ENCODE measurements at places on chromosomes 5 and 9. TPM values are rescaled to one million over a fixed set of nuclear protein-coding genes. Genes with fewer than 3 reads are reported as not detected.

GRCh38 chr5:763397-763796, 21.1 kb downstream of the ZDHHC11B start:
- DNase-seq = no peak

DNA sequence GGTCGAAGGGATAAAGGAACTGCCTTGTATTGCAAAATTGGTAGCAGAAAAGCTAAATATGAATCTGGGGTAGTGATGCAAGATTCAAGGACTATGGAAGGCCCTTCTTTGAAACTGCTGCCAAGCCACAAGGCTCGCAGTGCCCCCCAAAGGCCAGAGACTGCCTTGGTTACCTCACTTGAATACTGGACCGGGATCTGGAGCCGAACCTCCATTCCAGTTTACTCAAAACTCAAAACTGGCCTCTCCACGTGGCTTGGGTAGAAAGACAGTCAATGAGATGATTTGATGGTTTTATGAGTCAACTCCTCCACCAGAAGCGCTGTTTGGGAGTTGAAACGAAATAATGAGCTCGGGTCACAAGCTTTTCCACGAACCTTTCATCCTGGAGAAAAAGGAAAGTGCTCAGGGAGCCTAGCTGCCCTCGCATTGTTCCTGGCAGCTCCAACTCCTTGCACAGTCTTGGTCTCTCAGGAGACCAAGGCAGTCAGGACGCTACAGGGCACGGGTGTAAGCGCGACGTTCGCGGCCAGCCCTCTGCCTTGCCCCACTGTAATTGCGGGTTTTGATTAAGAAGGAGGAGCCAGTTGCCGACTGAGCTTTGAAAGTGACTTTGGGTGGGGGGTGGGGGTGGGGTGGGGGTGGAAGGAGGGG, 2.8 kb downstream of the ST8SIA4 start:
- DNase-seq = peak; percentile 84

DNA sequence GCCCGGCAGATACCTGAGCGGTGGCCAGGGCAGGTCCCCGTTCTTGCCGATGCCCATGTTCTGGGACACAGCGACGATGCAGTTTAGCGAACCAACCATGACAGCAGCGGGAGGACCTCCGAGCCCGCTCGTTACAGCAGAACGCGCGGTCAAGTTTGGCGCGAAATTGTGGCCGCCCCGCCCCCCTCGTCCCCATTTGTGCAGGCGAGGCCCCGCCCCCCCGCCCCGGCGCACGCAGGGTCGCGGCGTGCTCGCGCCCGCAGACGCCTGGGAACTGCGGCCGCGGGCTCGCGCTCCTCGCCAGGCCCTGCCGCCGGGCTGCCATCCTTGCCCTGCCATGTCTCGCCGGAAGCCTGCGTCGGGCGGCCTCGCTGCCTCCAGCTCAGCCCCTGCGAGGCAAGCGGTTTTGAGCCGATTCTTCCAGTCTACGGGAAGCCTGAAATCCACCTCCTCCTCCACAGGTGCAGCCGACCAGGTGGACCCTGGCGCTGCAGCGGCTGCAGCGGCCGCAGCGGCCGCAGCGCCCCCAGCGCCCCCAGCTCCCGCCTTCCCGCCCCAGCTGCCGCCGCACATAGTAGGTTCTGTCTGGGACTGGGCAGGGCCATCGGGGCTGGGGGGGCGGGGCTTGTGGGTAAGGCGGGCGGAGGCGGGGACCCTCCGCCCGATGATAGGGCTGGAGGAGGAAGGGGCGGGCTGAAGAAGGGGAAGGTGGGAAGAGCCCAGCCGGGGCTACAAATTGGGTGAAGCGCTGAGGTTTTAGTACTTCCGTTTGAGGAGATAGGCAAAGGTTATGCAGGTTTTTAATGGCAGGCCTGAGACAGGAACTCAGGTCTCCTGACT, at the start of the genes DHFR and MSH3:
DHFR (minus strand) TSS at position 593 of the 840 bp plus-strand sequence; CDS start at position 99, 494 bp downstream.
MSH3 (plus strand) TSS at position 262 of the 840 bp plus-strand sequence; CDS start at position 338, 76 bp downstream.
- DNase-seq = peak; percentile 85

GRCh38 chr5:78235289-78235688, 59.2 kb downstream of the AP3B1 start:
- DNase-seq = peak; percentile 31

DNA sequence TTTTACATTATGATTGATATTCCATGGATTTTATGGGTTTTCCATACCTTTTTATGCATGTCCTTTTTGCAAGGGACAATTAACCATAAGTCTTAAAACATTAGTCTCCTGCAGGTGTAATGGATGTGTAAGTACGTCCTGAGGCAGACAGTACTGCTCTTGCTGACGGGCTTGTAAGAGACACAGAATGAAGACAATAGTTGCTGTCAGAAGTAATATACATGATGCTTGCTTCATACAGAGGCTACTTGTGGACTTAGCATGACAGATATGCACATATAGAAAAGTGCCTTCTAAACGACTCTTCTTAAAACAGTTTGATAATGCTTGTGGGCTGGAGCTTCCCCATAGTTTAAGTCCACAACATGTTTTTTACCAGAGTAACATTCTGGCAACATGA, 182.7 kb downstream of the SPATA31D1 start:
- no peak for DNase-seq

DNA sequence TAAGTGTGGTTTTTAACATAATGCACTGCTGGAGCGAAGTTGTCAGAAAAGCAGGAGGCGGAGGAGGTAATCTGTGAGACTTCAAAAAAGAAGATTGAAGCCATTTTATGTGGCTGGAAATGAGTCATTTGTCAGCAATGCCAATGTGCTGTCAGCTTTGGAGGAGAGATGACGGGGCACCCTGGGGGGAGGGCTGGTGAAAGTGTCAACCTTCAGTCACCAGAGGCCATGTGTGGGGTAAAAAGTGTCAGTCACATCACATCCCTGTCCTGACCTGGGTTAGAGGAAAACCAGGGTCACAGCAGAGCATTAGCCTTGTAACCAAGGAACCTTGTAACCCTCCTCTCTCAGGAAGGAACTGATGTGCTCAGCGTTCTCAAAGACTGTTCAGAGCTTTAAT, 59.1 kb downstream of the TLR4 start:
- peak; percentile 65 for DNase-seq

- no peak for DNase-seq
Measured at GRCh38 chr9:134532084-134532483, 109.5 kb upstream of the COL5A1 start.

- peak; percentile 34 for DNase-seq
Measured at GRCh38 chr5:153618867-153619266, 128.4 kb downstream of the GRIA1 start.

DNA sequence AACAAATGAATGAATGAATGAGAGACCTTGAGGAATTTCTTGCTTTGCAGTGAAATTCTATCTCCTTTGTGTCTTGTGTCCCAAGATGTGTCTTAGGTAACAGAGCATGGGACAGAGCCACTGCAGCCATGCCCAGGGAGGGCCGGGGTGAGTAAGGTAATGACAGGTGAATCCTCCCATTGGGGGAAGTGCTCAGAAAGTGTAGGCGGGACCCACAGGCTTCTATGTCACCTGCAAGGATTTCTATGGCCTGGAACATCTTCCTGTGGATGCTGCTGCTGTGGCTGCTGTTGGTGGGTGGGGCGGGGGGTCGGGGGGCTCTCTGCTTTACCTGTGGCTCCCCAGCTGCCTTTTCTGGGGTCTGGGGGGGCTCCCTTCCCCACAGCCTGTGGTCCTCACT, 133.6 kb upstream of the IER5L start:
- no peak for DNase-seq

DNA sequence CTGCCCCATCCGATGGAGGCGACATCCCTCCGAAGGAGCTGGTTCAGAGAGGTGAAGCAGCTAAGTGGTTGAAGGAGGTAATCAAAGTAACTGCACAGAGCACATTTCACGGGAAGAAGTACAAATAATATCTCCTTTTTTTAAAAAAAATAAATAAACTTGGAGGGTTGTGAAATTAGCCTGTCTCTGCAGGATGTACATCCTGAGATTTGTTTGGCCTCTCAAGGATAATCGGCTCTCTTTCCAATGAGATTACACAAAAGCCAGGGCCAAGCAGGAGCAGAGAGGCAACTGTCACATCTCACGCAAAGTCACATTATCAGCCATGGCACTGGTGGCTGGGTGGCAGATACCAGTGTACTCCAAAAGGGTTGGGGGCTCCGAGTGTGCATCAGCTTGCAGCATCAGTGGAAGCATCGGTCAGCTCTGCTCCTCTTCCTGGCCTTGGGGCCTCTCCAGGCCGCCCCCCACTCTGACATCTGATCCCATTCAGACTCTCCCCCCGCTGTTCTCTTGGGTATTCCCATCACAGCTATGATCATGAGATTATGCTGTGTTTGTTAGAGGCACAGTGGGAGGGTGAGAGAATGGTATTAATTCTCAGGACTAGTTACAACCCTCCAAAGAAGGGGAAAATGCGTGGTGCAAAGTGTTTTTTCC, 109.9 kb downstream of the UGCG start:
- DNase-seq = no peak

- DNase-seq = no peak
Measured at GRCh38 chr5:10581424-10581748, 17.5 kb downstream of the ANKRD33B start.

GRCh38 chr9:129344641-129345495, 166.8 kb upstream of the IER5L start:
- no peak for DNase-seq

DNA sequence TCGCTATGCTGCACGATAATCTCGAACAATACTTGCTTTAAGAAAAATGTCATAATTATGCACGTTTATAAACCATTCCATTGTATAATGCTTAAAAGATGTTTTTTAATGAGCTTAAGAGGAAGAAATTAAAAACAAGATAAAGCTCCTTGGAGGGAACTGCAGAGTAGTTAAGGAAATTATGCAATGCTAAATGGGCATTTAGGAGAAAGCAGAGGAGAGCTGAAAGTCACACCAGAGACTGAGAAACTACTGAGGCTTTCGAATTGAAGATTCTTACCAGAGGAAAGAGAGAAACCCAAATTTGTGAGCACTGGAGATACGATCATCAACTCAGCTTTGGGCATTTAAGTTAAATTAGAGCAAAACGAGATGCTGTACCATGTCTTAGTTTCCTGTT, 119.4 kb downstream of the CDH10 start:
- DNase-seq = no peak

DNA sequence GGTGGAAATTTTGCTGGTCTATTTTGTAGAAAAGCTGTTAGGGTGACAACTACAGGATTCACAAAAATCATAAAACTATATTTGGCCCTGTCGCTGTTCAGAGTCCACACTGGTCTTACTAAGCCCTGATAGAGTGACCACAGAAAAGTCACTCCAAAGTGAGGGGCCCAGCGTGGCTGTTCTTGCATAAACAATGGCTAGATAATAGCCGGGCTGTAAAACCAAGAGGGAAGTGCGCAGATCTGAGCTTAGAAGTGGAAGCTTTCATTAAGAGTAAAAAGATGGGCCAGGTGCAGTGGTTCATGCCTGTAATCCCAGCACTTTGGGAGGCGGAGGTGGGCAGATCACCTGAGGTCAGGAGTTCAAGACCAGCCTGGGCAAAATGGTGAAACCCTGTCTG, 15.5 kb upstream of the CTSL start:
- DNase-seq = no peak

TSLP gene
- 0.90 TPM for total RNA-seq

AK6 gene
- total RNA-seq = 43.7 TPM

DCAF10 gene
- 16.9 TPM for total RNA-seq
